ENCODE measurements at places on chromosomes 6 and 20. TPM values are rescaled to one million over a fixed set of nuclear protein-coding genes. Genes with fewer than 3 reads are reported as not detected.

GRCh38 chr6:166540631-166541331, 45.7 kb downstream of the RAMACL start:
- peak; percentile 77 for DNase-seq

DNA sequence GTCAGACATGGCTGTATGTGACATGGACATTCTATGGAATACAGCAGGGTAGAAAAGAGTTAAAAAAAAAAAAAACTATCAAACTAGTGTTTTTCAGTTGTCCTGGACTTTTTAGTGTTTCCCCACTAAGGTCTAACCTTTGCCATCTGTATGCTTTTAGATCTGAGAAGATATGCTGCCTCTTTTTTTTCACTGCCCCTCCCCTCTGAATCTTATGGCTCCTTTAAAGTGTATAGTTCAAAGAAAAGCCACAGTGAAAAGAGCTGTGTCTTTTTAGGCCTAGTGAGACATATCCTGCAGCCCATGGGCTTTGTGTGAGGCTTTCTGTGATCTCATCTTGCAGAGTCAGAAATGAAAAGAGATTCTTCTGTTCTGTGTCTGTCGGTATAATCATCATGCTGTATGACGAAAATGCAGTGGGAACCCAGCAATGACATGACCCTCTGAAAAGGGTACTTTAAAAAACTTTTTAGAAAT, 29.3 kb downstream of the ADGRG6 start:
- no peak for DNase-seq

DNA sequence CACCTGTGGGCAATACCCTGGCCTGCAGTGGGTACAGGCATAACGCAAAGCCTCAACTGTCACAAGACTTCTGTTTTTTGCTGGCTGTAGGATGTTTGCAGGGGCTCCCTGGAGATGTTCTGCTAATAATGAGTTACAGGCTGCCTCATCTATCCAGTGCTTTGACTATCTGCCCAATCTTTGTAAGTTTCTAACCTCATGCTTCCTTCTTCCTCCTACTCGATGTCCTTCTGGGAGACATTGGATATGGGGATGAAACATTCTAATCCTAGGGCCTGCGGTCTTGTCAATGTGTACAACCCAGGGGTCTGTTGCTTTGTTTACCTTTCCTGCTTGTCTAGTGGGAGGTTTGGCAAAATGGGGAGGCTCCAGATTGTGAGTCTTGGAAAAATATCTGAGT, 136.8 kb upstream of the TCF21 start:
- DNase-seq: no peak

- DNase-seq: no peak
These were observed 805.5 kb upstream of the SLC35B3 start for GRCh38 chr6:9240861-9241260.

- no peak for DNase-seq
These were observed 3.5 kb upstream of the CDH26 start for GRCh38 chr20:59954718-59955117.

DNA sequence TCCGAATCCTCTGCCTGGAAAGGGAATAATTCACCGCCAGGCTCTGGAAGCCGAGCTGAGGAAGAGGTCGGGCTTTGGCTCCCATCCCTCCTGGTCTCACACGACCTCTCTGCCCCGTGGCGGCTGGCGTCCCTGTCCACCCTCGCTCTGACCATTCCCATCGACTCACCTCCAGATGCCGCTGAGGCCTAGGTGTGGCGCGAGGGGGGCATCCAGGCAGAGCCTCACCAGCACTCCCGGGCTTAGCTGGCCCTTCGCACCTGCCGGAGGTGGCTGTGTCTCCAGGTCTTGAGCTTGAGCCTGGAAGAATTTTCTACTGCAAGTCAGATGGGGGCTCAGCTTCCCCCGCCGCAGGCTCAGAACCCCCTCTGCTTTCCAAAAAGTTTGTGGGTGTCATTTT, 28.5 kb upstream of the SMOC2 start:
- DNase-seq: no peak

The IRF4 gene
- 71.3 TPM for total RNA-seq

The TTK gene
- total RNA-seq: 1.7 TPM
